ENCODE measurements at places on chromosomes 5 and 9.
A peak's percentile ranks its signal among the peaks of the same experiment; 100 is the strongest.

GRCh38 chr9:30670805-30671562 is 1713.5 kb upstream of the ACO1 start:
- DNase-seq = no peak

DNA sequence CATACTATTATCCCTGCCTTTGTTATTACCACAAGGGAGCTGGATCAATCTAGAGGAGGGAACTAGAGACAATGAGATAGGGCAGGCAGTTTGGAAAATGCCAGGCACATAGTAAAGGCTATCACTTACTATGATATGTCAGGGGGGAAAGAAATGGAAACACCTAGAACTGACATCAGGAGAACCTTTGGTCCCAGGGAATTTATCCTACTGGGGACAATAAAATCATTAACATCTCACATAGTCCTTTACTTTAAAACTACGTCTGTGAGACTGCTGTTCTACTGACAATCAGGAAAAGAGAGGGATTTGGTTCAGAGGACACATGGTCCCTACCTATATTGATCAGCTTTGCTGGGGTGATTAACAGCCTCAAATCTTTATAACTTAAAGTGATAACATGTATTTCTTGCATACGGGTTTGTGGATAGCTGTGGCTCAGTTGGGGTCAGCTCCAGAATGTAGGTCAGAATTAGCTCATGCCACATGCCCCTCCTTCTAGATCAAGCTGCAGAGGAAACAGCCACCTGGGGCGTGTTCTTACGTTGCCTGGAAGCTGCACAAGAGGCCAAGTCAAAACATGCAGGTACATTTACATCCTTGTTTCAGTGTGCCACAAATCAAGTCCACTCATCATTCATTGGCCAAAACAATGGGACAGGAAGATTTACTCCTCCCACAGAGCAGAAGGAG is 43.9 kb upstream of the ALDOB start:
- no peak for DNase-seq

GRCh38 chr5:82593481-82593880 is 315.3 kb upstream of the RPS23 start:
- no peak for DNase-seq

- peak; percentile 32 for DNase-seq
Measured at GRCh38 chr5:472076-472655, 29.2 kb downstream of the EXOC3 start.

DNA sequence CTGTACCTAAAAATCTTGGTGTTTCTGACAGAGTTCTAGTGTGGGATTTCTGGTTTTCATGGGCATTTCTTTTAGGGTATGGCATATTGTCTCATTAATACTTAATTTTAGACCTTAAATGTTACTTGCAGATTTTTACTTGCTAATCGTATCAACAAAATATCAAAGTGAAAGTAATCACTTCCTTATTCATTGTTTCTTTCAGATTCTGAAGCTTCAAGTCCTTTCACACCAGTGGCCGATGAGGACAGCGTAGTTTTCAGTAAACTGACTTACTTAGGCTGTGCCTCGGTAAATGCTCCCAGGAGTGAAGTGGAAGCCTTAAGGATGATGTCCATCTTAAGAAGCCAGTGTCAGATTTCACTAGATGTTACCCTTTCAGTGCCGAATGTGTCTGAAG is 45.2 kb downstream of the RABGAP1 start:
- DNase-seq = no peak

DNA sequence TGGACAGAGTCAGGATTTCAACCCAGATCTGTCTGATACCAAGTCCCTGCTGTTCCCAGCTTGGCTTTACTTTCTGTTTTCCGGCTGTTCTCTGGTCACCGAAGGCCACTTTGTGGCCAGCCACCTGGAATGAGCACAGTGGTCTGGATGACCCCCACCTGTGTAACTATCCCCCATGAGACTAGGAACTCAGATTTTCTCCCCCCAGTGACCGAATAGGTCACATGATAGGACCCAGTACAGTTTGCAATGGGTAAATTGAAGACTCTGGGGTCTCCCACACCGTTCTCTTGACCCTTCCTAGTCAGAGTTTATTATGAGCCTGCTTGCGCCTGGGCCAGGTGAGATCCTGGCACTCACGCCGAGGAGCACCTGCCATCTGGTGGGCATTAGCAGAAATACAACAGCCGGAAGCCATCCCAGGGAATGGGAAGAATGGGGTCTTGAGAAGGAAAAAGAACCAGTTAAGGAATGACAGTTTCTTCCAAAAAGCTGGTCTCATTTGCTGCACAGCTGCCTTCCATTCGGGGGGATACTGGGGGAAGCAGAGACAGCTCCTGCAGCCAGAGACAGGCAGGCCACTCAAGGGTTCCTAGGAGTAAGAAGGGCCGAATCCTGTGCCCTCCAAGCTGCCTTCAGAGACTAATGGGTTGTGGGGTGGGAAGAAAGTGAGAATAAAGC is 7.1 kb downstream of the PHYHD1 start:
- peak; percentile 91 for DNase-seq

- no peak for DNase-seq
Measured at GRCh38 chr5:165460911-165461310, 1955.5 kb downstream of the MAT2B start.
